ENCODE measurements at places on chromosomes 6 and 20.

GRCh38 chr20:49846206-49846807 lies 33.7 kb downstream of the SLC9A8 start:
- no peak for DNase-seq

DNA sequence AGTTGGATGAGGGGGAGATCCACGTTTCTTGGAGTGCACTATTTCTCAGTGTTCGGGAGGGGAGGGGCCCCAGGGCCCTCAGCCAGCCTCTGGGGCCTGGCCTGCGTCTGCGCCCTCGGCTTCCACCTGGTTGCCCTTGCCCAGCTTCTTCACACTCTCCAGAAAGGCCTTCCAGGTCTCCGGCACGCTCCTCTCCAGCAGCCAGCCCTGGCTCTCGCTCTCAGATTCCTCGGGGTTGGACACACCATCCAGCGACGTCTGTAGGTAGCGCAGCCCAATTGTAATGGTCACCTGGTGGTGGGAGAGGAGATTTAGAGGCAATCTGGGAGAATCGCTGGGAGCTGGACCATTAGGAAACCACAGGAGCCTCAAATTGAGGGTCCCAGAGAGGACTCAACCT lies 24.2 kb downstream of the PRPH2 start:
- DNase-seq = no peak

DNA sequence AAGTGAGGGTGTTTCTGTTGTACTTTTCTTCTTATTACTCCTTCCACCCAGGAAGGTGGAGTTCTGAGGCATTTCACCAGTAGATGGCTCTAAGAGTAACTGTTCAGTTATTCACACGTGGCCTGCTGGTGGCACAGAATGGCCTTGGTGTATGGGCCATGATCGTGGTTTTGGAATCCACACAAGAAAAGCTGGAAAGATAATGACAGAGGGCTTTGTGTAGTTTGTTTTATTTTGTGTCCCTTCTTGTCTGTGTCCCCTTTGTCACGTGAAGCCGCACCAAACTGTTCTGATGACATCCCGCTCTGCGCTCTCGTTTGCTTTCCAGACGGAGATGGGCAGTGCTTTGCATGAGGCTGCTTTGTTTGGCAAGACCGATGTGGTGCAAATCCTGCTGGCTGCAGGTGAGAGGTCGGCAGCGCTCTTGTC lies 93.4 kb downstream of the ANKS1A start:
- no peak for DNase-seq

DNA sequence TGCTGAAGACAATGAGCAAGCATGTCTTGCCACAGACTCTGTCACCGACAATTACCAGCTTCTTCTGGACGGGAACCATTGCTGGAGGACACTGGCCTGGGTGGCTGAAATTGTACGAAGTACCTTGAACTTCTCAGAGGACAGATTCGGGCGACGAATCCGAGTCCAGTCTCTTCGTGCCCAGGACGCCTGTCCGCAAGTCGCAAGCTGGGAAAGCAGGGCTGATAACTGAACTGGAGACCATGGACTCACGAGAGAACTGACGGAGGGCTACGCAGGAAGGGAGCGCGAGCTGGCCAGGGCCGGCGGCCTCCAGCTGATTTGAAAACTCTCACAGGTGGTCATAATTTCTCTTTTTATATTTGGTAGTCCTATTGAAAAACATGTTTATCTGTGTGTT lies 1229.5 kb upstream of the MAP3K7 start:
- DNase-seq = no peak

- no peak for DNase-seq
Measured at GRCh38 chr6:130269969-130270635, 47.4 kb upstream of the SAMD3 start.

GRCh38 chr6:97557355-97557754 lies 274.3 kb upstream of the MMS22L start:
- DNase-seq = no peak

- DNase-seq = no peak
Measured at GRCh38 chr6:51365566-51365965, 546.9 kb downstream of the TFAP2B start.

GRCh38 chr20:19820555-19821211 lies 62.6 kb downstream of the RIN2 start:
- no peak for DNase-seq

- no peak for DNase-seq
Measured at GRCh38 chr6:4287811-4288244, 152.5 kb upstream of the ECI2 start.

DNA sequence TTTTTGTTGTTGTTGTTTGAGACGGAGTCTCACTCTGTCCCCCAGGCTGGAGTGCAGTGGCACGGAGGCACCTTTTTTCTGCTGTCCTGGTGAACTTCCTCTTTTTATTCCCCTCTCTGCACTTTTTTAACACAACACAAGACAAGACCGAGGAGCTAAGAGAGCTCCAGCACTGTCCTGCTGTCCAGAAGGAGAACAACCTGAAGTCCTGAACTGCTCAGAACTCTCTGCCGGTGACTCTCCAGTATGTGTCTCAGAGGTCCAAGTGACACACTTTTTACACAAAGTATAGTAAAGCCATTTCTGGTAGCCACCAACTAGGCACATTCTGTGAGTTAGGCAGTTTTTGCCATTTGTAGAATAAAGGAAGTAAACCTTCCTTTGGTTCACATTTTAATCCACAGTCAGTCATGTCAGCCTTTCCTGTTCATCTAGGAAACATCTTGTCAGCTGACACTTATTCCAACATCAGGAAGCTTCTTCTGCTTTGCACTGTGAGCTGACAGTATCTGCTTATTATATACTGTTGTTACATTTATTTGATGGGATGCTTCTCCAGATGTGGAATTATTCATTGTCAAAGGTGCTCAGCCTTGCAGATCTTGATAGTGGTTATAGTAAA lies 28.1 kb upstream of the TXNDC5 start:
- no peak for DNase-seq

- no peak for DNase-seq
Measured at GRCh38 chr6:106146852-106147351, 60.8 kb downstream of the PRDM1 start.

GRCh38 chr6:139879823-139880356 lies 505.4 kb upstream of the CITED2 start:
- no peak for DNase-seq

GRCh38 chr6:3457710-3458602 lies 1.1 kb upstream of the SLC22A23 start:
- DNase-seq = peak; percentile 70

- DNase-seq = no peak
Measured at GRCh38 chr6:71913444-71914234, 27.3 kb downstream of the RIMS1 start.

GRCh38 chr6:5644523-5645185 lies 362.1 kb downstream of the NRN1 start:
- peak; percentile 91 for DNase-seq

All from islet precursor cell (in vitro differentiated cells).